ENCODE measurements at places on chromosomes 1 and 21.

- no peak for DNase-seq
Observed at GRCh38 chr1:183218971-183219615, 33.0 kb downstream of the LAMC2 start.

DNA sequence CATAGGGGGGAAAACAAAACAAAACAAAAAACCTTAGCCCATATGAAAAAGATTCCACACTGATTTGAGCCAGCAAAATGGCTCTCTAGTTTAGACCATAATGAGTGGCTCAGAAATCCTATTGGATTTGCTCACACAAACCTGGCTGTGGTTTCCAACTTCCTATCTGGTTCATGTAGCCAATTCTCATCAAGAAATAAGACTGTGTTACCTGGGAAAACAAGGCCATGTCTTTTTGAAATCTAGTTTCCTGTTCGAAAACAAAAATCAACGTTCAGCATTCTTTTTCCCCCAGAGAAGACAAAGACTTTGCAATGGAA is 69.2 kb downstream of the TBX15 start:
- no peak for DNase-seq

- no peak for DNase-seq
Observed at GRCh38 chr1:59670662-59671061, 144.1 kb upstream of the HOOK1 start.

DNA sequence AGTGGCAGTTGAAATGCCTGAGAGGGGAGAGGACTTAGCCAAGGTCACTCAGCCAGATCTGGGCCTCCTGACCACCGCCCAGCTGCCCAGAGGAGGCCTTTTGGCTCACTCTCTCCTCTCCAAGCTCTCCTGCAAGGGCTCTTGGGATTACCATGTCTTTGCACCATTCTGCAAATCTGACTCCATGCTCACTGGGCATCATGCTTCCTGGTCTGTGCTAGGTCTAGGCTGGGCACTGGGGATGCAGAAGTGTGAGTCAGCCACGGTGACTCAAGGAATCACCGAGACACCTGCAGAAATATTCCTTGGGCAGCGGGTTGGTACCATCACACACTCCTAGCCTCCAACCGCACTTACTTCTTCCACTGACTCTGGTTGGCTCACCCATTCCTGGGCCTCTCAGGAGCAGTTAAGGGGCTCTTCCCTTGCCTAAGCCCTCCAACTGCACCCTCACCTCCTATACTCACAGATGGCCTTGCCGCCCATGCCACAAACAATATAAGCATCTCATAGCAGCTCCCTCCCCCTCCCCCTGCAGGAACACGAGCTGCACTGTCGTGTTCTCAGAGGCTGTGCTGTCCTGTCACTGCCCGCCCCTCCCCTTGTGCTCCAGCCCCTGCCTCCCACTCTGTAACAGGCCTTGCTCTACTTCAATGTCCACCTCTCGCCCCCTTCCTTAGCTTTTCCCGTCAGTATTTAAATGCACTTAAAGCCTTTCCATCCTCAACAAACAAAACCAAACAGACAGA is 34.8 kb downstream of the CDCP2 start:
- no peak for DNase-seq

- no peak for DNase-seq
Observed at GRCh38 chr1:213291526-213291925, 240.5 kb downstream of the RPS6KC1 start.
